ENCODE measurements at places on chromosomes 7 and 10. TPM values are rescaled to one million over a fixed set of nuclear protein-coding genes. Genes with fewer than 3 reads are reported as not detected.

DNA sequence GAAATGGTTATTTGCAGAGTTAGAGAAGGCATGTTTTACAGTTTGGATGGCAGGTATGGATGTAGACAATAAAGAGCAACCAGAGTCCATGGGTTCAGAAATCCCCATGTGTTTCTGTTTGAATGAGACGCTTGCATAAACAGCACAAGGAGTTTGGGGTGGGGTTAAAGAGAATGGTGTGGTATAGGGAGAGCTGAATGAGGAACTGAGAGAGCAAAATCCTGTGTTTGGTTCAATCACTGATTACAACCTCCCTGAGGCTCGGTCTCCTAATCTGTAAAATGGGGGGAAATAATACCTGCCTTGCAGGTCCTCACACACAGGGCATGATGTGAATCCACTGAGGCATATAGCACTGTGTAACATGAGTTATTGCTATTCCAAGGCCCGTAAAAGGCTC lies 23.7 kb downstream of the CAV1 start:
- DNase-seq: no peak

- no peak for DNase-seq
Measured at GRCh38 chr10:47031211-47031900, 120.1 kb downstream of the PTPN20 start.

- DNase-seq: no peak
Measured at GRCh38 chr7:21368317-21368716, 59.6 kb upstream of the SP4 start.

ZNF33B gene
- 11.4 TPM for total RNA-seq

- DNase-seq: peak; percentile 67
Measured at GRCh38 chr7:73623798-73624668, at the start of gene MLXIPL. MLXIPL (minus strand) TSS chr7:73624522; CDS start chr7:73624492, 30 bp downstream.

- no peak for DNase-seq
Measured at GRCh38 chr7:133253519-133253875, 619 bp downstream of the EXOC4 start.

DNA sequence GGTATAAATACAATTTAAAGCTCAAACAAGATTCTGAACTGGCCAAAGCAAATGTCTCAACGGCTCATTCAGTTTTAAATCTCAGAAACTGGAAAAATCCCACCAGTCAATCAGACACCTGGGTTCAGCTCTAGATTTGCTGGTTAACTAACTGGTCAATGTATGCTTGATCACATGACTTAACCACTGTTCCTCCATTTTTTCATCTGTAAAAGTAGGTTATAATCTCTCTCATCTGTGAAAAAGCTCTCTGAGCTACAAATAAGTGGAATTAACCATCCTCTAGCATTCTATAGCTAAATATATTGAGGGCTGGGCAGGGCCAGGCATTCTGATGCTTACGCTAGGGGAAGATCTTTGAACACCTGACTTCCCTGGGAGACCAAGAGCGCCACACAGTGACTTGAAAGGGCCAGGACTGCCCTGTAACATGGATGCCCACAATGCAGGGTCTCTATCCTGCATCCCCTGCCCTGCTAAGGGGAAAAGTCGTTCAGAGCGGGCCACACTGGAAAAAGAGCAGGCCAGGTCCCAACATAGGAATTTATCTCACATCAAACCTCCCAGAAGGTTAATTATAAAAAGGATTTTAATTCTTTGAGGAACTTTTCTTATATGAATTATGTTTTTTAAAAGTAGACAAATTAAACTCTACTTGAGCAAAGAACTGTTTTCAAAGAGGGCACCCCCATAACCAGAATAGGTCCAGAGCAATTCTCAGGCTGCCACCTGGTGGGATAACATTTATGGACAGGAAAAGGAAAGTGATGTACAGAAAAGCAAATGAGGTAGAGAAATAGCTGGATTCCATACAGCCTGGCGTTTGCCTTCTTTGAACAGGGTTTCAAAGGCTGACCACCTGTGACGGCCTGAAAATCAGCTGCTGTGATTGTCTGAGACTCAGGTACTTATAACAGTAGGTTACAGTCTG lies 1.8 kb downstream of the RP9 start:
- no peak for DNase-seq

DNA sequence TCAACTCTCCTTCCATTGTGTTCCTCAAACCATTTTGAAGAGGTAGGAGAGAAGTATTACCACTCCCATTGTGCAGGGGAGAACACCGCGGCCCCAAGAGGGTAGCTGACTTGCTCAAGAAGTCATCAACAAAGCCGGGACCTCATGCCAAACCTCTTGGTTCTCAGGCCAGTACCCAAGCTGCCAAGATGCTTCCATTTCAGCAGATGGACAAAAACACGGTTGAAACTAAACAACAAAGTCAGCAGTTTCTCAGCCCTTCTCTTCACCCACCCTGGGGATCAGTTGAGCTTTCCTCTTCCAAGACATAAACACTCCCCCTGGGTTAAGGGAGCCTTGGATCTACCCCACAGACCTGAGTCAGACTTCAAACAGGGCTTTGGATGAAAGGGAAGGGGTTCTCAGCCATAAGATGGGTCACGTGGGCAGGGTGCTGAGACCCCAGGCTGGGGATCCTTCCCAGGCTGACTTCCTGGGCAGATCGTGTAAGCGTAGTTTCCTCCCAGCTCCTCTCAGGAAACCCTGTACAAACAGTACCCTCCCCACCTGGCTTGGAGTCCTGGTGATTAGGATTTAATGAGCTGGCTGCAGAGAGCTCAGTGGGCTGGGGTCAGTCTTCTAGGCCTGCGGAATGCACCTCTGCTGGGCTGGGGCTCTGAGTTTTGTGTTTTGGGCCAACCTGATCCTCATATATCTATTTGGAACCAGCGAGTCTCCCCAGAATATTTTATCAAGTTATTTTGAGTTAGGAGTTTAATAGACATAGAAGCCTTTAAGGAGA lies 27.3 kb downstream of the EMX2 start:
- DNase-seq: no peak

GRM8 gene
- not detected for total RNA-seq

C7orf57 gene
- total RNA-seq: 0.25 TPM

- no peak for DNase-seq
Measured at GRCh38 chr7:67343572-67343971, 346.9 kb downstream of the TYW1 start.

GRCh38 chr7:31074403-31075085 lies 22.4 kb downstream of the ADCYAP1R1 start:
- DNase-seq: no peak

DNA sequence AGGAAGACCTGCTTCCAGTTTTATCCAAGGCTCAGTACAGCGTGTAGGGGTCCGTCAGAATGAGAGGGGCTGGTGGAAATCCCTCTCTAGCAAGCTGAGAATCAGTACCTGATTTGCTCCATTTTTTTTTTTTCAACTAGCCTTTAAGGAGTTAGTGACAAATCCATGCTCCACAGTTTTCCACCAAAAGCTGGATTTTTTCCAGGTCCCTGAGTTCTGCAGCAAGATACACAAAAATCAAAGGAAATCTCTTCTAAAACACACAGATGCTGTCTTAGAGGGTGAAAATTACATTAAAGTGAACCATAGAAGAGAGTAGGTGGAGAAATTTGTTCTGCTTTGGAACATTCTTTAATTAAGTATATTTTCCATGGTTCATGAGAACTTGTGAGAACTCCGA lies 30.4 kb downstream of the MDFIC start:
- no peak for DNase-seq

- no peak for DNase-seq
Measured at GRCh38 chr7:152338561-152338960, 97.2 kb downstream of the KMT2C start.

DNA sequence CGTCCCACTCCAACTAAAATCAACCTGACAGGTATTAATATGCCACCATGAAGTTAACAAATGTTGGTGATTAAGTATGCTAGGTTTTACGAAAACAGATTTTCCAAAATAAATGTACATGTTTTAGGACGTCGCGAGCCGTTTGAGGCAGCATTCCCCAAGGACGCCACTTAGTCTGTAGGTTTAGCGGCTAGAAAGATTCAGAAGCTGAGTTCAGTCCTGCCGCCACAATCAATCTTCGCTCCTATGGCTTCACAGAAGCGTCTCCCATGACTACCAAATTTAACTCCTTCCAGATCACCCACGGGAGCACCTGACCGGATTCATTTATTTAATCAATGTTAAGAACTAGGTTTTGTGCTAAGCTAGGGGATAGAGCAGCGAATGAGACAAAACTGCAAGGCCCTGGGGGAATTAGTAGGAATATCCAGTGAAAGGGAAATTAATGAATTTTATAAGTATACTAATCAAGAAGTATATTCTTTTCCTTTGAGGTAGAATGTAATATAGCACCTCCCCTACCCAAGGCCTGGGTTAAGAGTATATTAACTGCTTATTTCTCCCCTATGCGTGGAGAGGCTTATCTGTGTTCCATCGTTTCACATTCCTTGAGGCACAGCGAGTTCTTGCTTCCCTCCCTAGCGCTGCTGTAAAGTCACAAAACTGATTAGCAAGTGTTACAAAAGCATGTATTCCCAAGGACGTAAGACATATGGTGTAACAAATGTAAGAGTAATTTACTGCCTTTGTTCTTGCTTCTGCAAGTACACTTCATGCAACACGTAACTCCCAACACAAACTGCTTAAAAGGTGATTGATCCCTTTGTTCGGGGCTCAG lies 994 bp upstream of the CYP51A1 start:
- no peak for DNase-seq

HELLS gene
- total RNA-seq: 144 TPM

GRCh38 chr10:35638101-35638500 lies 4.0 kb downstream of the FZD8 start:
- no peak for DNase-seq

DNA sequence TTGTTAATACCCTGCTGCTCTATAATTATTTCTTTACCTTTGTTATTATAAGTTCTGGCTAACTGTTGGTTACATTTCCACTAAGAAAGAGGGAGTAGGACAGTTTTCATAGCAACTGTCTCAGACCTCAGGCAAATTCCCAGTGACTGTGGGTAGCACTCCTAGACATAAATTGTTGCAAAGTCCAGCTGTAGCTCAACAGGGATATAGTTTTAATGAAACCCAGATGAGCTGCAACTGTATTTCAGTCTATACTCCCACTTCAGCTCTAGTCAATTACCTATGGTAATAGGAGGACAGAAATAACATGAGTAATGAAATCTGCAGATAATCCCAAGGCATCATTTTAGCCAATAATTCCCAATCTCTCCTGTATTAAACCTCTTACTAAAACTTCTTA lies 103.0 kb upstream of the SEMA3A start:
- DNase-seq: no peak

TMEM209 gene
- total RNA-seq: 45.9 TPM

- peak; percentile 42 for DNase-seq
Measured at GRCh38 chr7:114825423-114825951, 96.4 kb upstream of the MDFIC start.

DNA sequence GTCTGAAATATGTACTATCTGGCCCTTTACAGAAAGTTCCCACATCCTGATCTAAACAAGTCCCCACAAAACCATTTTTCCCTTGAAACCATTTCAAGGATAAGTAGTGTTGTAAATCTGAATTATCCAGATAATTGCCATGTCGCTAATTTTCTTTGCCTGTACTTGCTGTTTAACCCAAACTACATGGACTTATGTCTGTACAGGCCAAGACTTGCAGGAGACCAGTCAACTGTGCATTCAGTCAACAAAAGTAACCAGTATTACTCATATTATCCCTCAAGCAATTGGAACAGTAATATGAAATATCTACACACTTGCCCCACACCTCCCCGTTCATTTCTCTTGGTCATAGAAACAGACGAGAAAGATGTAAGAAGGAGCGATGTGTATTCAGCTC lies 347.8 kb upstream of the NFE2L3 start:
- no peak for DNase-seq

GRCh38 chr7:117277576-117277975 lies 45.3 kb downstream of the WNT2 start:
- DNase-seq: no peak

DNA sequence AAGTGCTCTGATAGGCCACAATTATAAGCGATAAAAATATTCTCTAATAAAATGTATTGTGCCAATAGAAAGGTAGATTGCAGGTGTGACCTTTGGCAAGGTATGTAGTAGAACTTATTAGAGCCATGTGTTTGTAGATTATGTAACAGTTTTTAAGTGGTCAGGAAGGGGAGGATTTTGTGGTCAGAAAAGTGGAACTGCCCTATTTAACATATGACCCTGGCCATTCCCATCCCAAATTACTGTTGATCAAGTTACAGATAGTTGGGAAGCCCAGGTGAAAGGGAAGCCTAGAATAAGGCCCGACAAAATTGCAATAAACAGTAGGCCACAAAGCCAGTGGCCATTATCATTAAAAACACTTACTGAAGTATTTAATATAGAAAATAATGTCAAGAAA lies 89.2 kb downstream of the SPAG6 start:
- no peak for DNase-seq

SLC13A1 gene
- total RNA-seq: not detected

GRCh38 chr7:28225576-28225975 lies 45.0 kb upstream of the JAZF1 start:
- DNase-seq: no peak

DNA sequence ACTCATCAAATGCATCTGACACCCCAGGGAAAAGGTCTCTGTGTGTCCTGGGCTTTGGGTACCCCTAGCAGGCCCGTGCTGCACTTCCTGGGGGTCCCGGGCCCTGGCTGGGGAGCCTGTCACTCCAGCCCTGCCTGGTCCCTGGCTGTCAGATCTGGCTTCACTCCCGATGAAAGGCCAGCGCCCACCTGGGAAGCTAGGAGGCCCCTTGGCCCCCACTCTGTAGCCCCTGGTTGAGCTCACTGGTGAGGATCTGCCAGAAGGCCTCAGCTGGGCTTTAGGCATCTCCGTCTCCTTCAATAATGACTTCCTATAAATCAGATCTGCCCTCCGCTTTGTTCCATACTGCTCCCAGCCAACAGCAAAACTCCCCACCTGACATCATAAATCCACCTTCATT lies 64.0 kb downstream of the GOLGA7B start:
- DNase-seq: no peak

DNA sequence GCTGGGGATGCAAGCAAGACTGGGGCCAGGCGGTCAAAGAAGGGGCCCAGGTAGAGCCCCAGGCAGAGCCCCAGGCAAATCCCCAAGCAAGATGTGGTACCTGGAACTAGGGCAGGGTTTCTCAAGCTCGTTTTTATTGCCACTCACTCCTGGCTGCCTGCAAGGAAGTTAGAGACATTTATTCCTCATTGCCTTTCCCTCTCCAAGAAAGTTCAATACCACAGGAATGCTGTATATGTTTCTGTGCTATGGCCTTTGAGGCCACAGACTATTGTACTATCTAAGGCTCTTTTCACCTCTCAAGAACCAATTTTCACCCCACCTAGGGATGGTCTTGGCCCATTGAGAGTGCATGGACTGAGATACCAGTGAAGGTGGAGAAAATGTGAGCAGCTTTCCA lies 71.3 kb downstream of the TACC2 start:
- DNase-seq: no peak

- DNase-seq: no peak
Measured at GRCh38 chr10:77321838-77322237, 315.8 kb downstream of the KCNMA1 start.

TRA2A gene
- total RNA-seq: 85.8 TPM

GRCh38 chr10:74047871-74048270 lies 50.0 kb downstream of the VCL start:
- no peak for DNase-seq

- DNase-seq: no peak
Measured at GRCh38 chr10:35876248-35876647, 234.2 kb upstream of the FZD8 start.

ASAH2 gene
- 5.8 TPM for total RNA-seq

GRCh38 chr7:138919911-138920310 lies 61.3 kb downstream of the KIAA1549 start:
- no peak for DNase-seq
